ENCODE measurements at places on chromosomes 1 and 21.

GRCh38 chr1:14553711-14554110, 44.8 kb upstream of the KAZN start:
- no peak overlapping the region for H3K4me3 ChIP-seq
- no peak for DNase-seq
- no peaks in the 10 kb centered on the region for H3K27me3 ChIP-seq
- no peaks in the 10 kb centered on the region for H3K36me3 ChIP-seq
- no peaks in the 10 kb centered on the region for H3K4me1 ChIP-seq
- no peak overlapping the region for H3K27ac ChIP-seq

DNA sequence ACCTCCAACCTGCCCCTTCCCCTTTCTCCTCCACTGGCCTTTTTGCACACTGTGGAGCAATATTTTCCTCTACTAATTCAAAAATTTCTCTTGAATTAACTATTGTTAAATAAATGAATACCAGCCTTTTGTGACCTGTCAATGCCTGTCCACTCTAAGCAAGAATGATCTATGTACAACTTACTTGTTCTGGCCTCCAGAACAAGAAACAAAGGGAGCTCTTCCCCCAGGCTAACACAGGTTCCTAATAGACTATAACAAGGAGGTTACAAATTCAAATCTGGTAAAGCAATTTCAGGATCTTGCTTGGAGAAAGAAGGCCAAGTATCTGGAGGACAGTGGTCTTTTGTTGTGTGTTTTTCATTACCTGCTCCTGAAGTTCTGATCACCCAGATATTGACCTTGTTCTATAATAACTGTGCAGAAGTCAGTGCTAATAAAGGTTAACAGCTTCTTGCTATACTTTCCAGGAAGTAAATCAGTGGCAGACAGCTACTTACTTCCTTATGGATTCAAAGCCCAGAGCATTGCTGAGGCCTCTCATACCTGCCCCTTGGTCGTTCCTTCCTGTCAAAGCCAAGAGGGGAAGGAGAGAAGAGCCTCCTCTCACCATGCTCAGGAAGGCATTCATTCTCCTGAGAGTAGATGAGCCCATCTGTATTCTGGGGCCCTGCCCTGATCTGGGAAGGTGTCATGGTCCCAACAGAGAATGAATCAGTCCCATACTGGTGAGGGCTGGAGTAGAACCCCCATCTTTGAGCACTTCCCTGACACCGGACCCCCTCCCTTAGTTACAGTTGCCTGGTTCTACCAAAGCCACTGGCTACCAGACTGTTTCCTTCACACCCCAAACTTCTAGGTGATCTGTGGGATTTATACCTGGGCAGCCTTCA, 56.8 kb downstream of the DESI2 start:
- DNase-seq: no peak
- H3K36me3 ChIP-seq: peaks cover 3% of the 10 kb centered on the region
- H3K4me1 ChIP-seq: peaks cover 5% of the 10 kb centered on the region
- H3K4me3 ChIP-seq: no peak overlapping the region
- H3K27me3 ChIP-seq: no peaks in the 10 kb centered on the region
- H3K27ac ChIP-seq: no peak overlapping the region

DNA sequence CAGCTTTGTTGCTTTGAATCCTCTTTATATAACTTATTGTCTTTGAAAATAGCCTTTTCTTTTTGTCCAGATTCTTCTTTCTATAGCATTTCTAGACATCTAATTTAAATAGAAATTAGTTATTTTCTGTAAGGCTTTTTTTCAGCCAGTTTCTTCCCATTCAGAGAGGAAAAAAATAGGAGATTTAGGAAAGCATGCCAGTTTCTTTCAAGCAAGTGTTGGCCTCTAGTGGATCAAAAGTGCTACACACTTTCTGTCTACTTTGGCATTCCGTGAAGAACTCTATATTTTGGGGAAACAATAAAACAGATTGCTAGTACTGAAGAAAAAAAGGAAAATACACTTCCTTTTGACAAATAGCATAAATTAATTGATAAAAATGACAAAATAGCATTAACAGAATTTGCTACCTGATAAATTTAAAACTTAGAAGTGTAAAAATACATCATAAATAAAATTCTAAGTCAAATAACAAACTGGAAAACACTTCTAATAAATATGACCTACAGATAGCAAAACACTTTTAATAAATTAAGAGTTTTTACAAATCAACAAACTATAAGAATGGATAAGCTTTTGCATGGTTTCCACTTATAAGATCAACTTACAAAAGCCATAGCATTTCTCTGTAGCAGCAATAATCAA, 13.1 kb upstream of the EXO1 start:
- H3K4me3 ChIP-seq: no peak overlapping the region
- H3K27me3 ChIP-seq: peaks cover 15% of the 10 kb centered on the region
- H3K36me3 ChIP-seq: no peaks in the 10 kb centered on the region
- no peak overlapping the region for H3K27ac ChIP-seq

GRCh38 chr1:175062339-175062738, 5.3 kb upstream of the TNN start:
- H3K4me3 ChIP-seq: no peak overlapping the region
- no peak for DNase-seq

DNA sequence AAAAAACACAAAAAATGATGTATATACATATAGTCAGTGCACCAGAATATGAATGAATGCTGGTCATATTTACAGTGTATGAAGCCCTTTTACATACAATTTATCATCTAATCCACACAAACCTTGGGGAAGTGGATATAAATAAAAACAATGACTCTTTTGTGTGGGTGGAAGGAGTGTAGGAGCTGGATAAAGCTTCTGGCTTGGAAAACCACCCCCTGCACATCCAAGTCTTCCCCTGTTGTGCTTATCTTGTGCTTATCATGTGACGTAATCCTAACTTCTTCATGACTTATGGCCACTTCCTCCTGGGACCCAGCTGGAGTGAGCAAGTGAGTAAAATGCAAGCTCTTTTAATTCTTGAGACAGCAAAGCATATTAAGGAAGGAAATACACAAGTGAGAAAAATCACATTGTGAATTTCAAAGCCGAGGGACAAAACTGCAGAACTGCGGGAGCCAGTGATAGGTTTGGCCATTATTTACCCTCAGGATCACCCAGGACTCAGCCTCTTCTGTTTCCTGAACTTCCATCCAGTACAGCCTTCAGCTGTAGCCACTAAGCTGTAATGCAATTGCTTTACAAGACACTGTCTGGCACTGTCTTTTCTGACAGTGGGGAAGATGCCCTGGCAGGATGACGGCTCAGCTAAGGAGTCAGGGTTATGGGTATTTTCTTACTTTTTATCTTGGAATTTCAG, 104.0 kb upstream of the PPM1J start:
- no peak overlapping the region for H3K27ac ChIP-seq
- no peak overlapping the region for H3K4me3 ChIP-seq
- H3K4me1 ChIP-seq: peaks cover 2% of the 10 kb centered on the region
- H3K27me3 ChIP-seq: no peaks in the 10 kb centered on the region
- no peak for DNase-seq
